ENCODE measurements at places on chromosomes 12 and 14.
A peak's percentile ranks its signal among the peaks of the same experiment; 100 is the strongest.

DNA sequence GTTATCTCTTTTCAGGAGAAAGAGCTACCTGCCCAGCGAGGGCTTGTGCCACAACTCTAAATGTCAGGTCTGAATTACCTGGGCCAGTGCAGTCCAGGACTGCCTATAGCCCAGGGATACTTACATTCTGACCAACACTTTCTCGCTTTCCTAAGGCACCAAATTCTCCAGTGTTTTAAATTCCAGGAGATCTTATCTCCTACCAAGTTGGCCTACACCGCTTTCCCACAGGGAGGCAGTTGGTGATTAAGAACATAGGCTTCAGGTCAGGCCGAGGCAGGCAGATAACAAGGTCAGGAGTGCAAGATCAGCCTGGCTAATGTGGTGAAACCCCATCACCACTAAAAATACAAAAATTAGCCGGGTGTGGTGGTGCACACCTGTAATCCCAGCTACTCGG is 41.1 kb downstream of the RPS29 start:
- no peak for DNase-seq

- peak; percentile 33 for DNase-seq
Observed at GRCh38 chr14:39467889-39468524, 35.8 kb upstream of the FBXO33 start.

GRCh38 chr12:45431126-45431525 is 215.2 kb downstream of the ANO6 start:
- DNase-seq: peak; percentile 10

DNA sequence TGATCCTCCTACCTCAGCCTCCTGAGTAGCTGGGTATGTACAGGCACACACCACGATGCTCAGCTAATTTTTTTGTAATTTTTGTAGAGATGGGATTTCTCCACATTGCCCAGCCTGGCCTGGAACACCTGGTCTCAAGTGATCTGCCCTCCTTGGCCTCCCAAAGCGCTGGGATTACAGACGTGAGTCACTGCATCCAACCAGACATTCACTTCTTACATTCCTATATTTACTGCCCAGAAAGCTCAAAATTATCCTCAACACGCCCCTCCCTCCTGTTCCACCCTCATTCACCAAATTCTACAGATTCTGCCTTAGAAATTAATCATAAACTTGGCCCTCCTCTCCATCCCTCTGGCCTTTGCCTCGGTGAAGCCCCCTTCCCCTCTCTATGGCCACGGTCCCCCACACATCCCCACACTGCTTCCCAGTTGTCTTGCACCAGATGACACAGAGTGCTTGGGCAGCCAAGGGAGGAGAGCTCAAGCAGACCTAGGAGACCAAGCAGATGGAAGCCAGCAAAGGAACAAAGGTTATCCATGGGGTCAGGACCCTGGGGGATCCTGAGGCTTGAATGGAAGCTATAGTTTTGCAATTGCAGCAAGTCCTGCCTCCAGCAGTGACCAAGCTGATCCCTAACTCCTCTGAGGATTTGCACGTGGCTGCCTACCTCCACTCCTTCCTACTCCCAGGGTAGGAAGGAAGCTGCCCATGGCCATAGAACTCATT is 213.2 kb upstream of the FOXN3 start:
- peak; percentile 51 for DNase-seq
